Ascending aorta (tissue), 2 donors: ENCODE measurements at places on chromosomes 1 and 21.

DNA sequence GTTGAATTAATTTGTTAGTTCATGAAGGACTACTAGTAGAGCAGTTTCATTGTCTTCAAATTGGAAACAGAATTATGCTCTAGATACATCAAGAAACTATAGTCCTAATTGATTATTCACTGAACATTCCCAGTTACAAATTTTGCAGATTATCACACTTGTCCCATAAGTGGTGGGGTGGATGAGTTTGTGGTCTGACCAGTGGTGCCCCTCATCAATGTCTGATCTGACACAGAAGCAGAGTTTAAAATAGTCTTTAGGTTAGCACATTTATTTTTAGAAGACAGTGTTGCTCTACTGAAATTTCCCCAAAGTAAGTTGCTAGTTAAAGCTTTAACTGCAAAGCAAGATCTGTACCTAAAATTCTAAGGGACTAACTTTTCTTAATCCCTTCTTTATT, 42.9 kb downstream of the INKA2 start:
- no peaks in the 10 kb centered on the region for H3K27me3 ChIP-seq
- no peak for DNase-seq
- H3K36me3 ChIP-seq: peaks cover 34% of the 10 kb centered on the region
- no peak overlapping the region for H3K4me3 ChIP-seq
- peaks cover under 1% of the 10 kb centered on the region for H3K4me1 ChIP-seq

DNA sequence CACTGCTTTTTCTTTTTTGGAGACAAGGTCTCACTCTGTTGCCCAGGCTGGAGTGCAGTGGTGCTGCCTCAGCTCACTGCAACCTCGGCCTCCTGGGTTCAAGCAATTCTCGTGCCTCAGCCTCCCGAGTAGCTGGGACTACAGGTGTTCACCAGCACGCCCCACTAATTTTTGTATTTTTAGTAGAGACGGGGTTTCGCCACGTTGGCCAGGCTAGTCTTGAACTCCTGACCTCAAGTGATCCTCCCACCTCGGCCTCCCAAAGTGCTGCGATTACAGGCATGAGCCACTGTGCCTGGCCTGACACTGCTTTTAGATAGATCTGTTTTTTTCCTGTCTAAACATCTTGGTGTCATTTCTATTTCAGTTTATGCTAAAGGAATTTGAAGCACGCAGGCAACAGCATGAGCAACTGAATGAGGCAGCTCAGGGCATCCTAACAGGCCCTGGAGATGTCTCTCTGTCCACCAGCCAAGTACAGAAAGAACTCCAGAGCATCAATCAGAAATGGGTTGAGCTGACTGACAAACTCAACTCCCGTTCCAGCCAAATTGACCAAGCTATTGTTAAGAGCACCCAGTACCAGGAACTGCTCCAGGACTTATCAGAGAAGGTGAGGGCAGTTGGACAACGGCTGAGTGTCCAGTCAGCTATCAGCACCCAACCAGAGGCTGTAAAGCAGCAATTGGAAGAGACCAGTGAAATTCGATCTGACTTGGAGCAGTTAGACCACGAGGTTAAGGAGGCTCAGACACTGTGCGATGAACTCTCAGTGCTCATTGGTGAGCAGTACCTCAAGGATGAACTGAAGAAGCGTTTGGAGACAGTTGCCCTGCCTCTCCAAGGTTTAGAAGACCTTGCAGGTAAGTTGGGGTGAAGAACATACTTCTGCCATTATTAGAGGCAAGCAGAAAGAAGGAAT, 106.1 kb upstream of the BMP8A start:
- peak overlapping the region; percentile 48 for H3K27ac ChIP-seq
- no peaks in the 10 kb centered on the region for H3K27me3 ChIP-seq
- H3K36me3 ChIP-seq: peaks cover 79% of the 10 kb centered on the region

DNA sequence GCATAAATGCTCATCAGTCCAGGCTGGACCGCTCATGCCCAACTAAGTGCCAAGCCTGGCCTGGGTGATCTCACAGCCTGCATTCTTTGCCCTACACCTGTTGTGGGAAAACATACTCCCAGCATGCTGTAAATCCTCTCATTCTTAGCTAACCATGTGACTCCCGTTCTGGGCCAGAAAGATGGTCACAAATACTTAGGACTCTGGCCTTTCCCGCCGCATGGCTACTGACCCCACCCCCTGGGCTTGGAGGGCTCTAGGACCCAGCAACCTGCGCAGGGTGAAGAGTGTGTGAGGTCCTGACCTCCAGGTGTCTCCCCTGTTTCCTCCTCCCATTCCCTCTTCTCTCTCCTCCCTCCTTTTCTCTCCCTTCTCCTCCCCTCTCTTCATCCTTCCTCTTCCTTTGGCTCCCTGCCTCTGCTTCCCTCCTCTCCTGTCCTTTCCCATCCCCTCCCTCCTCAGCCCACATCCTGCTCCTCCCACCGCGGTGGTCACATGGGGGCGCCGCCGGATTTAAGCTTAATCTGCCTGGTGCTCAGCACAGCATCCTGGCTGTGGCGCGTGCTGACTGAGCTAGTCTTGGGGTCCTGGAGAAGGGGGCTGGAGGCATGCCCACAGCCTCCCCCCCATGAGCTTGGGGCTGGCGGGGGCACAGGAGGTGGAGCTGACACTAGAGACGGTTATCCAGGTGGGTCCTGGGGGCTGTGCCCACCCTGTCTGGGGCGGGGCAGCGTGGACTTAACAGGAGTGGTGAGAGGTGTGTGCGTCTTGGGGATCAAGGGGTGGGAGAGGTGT, at the start of gene CROCC:
Gene CROCC (plus strand): TSS at position 541 of the 795 bp plus-strand sequence. CDS start 88 bp downstream, at position 629.
- no peaks in the 10 kb centered on the region for H3K36me3 ChIP-seq
- no peak within 1 kb of the TSS for H3K4me3 ChIP-seq
- H3K4me1 ChIP-seq: no peaks in the 10 kb centered on the region
- no peak for DNase-seq
- H3K27me3 ChIP-seq: no peaks in the 10 kb centered on the region

DNA sequence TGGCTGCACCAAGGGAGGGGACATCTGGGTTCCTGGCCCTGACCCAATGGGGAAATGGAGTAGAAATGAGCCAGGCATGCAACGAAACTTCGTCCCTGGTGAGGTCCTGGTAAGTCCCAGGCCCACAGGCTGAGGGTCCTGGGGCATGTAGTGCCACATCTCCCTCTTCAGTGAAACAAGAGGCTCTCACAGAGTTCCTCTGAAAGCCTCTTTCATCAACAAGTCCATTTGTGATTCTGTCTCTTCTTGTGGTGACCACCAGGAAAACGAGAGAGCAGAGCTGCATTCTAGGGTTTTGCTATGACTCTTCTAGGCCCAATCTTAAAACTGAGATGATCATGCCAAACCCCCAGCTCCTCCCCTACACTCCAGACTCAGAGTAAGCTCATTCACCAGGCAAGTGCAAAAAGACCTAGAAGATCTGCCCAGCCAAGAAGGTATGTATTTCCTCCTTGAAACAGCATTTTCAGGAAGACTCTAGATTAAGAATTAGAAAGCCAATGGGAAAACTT, 24.3 kb upstream of the RNF220 start:
- H3K27me3 ChIP-seq: no peaks in the 10 kb centered on the region
- DNase-seq: no peak
- no peak overlapping the region for H3K4me3 ChIP-seq
- H3K27ac ChIP-seq: no peak overlapping the region
- H3K4me1 ChIP-seq: no peaks in the 10 kb centered on the region

GRCh38 chr1:63073309-63074306, 248.8 kb upstream of the FOXD3 start:
- DNase-seq: no peak
- no peak overlapping the region for H3K4me3 ChIP-seq

DNA sequence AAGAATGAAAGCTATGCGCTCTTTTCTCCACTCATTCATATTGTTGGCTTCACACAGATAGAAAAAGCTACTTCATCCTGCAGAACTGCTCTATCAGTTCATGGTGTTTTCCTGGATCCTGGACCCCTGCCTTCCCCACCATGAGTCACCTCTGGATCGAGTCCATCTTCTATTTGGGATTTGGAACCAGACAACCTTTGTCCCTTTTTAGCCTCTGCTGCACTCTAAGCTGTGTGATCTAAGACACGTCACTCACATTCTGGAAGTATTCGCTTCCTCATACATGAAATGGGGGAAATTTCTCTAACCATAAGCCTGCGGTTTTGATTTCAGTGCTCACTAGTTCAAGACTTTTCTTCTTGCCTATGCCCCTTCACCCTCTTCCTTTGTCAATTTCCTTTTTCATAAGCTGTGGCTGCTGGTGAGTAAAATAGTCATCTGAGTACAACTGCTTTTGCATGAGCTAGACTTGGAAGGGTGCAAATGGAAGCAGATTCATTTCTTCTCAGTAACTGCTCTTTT, 14.1 kb upstream of the DEGS1 start:
- H3K36me3 ChIP-seq: no peaks in the 10 kb centered on the region
- peaks cover 12% of the 10 kb centered on the region for H3K4me1 ChIP-seq
- H3K4me3 ChIP-seq: peak overlapping the region; percentile 1
- DNase-seq: no peak
- no peaks in the 10 kb centered on the region for H3K27me3 ChIP-seq

GRCh38 chr1:220882061-220882891, 3.0 kb downstream of the HLX start:
- H3K27me3 ChIP-seq: no peaks in the 10 kb centered on the region
- H3K27ac ChIP-seq: no peak overlapping the region
- H3K4me3 ChIP-seq: no peak overlapping the region
- H3K4me1 ChIP-seq: peaks cover under 1% of the 10 kb centered on the region
- DNase-seq: no peak

DNA sequence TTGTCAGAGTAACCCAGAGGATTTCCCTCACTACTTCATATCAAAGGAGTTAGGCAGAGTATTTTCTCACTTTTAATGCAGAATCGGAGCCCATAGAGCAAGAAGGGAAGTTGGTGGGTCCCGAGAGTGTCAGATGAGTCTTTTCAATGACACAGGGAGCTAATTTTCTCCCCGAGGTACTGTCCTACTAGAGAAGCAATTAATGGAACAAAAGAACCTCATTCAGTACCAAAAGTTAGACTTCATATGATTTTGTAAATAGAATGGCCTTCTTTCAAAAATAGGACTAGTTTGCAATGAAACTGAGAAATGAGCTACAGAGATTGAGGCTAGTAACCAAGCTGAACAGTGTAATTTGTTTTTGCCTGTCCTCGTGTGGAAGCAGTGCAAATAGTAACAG, 3.9 kb downstream of the NCAM2 start:
- H3K27ac ChIP-seq: no peak overlapping the region
- no peaks in the 10 kb centered on the region for H3K36me3 ChIP-seq
- no peak overlapping the region for H3K4me3 ChIP-seq

- no peak for DNase-seq
- no peak overlapping the region for H3K27ac ChIP-seq
- no peak overlapping the region for H3K4me3 ChIP-seq
- no peaks in the 10 kb centered on the region for H3K36me3 ChIP-seq
Measured at GRCh38 chr1:5729636-5730145, 262.5 kb downstream of the NPHP4 start.

GRCh38 chr1:181208083-181208482, 119.6 kb downstream of the IER5 start:
- H3K27ac ChIP-seq: no peak overlapping the region
- peak; percentile 13 for DNase-seq
- no peaks in the 10 kb centered on the region for H3K4me1 ChIP-seq
- no peak overlapping the region for H3K4me3 ChIP-seq
- no peaks in the 10 kb centered on the region for H3K27me3 ChIP-seq
- H3K36me3 ChIP-seq: no peaks in the 10 kb centered on the region

DNA sequence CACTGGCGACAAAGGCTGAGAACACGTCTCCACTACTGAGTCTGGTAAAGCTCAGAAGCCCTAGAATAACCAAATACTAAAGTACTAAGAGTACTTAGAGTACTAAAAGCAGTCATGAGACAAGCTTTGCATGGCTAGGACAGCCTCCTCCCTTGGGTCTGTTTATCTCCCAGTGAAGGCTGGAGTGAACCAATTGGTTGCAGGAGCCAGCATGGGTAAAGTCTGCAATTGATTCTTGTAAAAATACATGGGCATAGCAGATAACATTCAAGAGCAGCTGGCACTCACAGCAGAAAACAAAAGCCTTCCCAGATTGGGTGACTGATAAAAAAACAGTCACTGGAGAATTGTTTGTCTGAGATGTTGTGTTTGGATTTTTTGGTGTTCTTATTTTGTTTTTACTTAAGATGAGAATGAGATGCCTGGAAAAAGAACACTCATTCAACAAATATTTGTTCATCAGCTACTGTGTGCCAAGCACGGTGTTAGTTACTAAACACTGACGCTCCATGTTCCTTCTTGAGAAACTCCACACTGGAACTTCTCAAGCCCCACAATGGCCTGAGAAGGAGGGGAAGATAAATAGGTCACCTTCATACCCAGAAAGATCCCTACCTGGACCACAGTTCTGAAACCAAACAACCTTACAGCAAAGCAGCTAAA, 3.7 kb downstream of the IRF6 start:
- peak overlapping the region; percentile 56 for H3K27ac ChIP-seq
- DNase-seq: no peak
- peaks cover 16% of the 10 kb centered on the region for H3K4me1 ChIP-seq
- H3K4me3 ChIP-seq: no peak overlapping the region

DNA sequence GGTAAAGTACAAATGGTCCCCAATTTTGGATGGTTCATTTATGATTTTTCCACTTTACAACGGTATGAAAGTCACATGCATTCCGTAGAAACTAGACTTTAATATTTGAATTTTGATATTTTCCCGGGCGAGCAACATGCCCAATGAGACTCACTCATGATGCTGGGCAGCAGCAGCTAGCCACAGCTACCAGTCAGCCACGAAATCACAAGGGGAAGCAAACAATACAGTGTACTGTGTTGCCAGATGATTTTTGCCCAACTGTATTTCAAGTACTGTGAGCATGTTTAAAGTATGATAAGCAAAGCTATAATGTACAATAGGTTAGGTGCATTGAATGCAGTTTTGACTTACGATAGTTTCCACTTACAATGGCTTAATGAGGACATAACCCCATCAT, 266.8 kb downstream of the VAV3 start:
- H3K36me3 ChIP-seq: no peaks in the 10 kb centered on the region
- no peak overlapping the region for H3K27ac ChIP-seq
- no peaks in the 10 kb centered on the region for H3K27me3 ChIP-seq
- DNase-seq: no peak
